ENCODE measurements at places on chromosomes 7 and 10.

- no peak for DNase-seq
Observed at GRCh38 chr10:3871424-3871996, 86.5 kb upstream of the KLF6 start.

DNA sequence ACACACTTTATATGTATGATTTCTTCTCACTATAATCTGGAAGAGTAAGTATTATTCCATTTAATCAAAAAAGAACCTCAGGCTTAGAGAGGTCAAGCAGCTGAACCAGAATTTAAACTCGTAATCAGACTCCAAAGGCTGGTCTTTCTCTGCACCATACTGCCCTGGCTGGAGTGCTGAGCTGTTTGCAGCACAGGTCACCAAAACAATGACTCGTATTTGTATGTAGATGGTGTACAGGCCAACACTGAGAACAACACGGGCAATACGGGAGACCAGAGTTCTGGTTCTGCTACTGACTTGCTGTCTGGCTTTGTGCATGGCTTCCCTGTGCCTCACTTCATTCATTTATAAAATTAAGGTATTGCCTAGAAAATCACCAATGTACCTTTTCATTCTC, 57.9 kb downstream of the CDCA7L start:
- no peak for DNase-seq

DNA sequence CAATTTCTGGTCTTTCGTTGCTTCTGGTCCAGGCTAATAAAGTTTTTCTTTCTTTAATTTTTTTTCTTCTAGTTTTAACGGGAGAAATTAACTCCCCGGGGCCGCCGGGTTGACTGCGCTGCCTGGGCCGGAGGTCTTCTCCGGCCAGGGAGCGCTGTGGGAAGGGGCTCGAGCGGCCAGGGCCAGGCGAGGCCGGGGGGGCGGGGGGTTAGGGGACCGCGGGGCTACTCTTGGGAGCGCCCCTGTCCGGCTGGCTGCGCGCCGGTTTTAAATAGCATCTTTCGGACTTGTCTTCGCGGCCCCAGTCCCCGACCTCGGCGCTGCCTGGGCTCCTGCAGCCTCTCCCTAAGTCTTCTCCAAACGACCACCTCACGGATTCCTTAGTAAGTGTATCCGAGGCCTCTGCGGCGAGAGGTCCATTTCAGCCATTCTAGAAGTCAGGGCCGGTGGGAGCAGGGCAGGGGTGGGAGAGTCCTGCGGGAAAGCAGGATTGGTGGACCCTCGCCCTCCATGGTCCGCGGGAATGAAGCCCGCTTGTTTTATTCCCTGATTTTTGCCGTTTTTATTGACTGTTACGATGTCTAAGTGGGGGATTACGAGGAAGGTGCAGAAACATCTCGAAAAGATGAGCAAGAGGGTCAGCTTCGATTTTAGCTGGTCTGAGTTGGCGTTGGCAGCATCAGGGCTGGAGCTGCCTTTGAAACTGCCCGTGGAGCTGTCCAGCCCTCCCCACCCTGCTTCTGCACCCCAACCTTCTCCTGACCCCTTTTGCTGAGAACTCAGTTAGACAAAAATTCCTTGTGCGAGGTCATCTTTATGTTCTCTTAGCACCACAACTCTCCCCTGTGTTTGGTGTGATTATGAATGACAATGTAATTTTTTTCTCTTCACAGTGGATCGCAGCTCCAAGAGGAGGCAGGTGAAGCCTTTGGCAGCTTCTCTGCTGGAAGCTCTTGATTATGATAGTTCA, 555 bp downstream of the PHF14 start:
- DNase-seq, result peak; percentile 16

DNA sequence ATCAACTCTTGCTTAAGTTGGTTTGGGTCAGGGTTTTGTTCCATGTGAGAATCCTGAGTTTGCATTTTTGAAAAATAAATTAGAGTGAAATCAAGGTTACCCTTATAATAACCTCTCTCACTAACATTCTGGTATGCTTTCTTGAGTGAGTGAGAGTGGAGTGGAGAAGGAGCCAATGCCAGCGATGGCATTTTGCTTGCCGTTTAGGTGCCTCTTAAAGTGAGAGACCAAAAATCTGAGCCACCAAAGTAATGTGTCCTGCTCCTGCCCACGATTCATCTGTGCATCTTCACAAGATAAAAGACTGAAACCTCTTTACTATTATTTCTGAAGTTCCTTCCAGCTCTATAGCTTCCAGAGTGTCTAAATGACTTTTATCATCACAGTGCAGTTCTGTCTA, 23.4 kb upstream of the XPNPEP1 start:
- no peak for DNase-seq

- DNase-seq, result no peak
Observed at GRCh38 chr10:104906112-104906511, 265.0 kb downstream of the SORCS3 start.

DNA sequence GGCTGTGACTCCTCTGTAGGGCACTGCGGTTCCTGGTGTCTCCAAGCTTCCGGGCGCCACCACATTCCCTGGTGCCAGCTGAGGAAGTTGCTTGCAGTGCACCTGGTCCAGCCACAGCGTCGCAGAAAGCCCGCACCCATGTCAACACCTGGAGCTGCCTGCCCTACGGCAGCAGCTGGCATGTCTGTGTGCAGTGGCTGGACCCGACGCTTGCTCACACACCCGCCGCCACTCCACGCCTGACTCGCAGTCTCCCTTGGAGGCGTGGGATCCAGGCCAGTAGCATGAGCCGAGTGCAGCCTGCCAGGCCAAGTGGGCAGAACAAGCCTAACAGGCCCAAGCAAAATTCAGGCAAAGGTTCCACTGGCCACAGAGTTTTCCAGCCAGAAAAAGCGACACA, 118.1 kb upstream of the PHF14 start:
- no peak for DNase-seq

GRCh38 chr7:54985426-54986330, 33.1 kb upstream of the EGFR start:
- DNase-seq, result no peak

GRCh38 chr7:114530057-114530611, 115.5 kb downstream of the FOXP2 start:
- peak; percentile 35 for DNase-seq

- peak; percentile 25 for DNase-seq
Observed at GRCh38 chr7:66921396-66921917, 432 bp downstream of the TMEM248 start.

GRCh38 chr10:125016611-125017202, 74.8 kb downstream of the ZRANB1 start:
- no peak for DNase-seq

DNA sequence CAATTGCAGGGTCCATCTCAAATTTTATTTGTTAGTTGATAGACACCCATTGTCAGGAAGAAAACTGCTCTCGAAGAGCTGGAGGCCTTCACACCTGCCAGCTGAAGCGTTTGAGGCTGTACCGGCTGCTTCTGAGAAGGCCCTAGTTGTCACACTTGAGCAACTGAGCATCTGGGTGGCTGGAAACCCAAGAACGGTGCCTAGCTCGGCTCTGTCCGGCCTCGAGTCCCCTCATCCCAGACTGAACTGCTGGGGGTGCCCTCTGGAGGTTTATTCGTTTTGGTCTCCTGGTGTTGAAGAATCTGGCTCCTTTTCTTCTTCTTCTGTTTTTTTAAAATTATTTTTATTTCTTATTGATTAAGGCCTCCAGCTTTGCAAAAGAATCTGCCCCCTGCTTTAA, 59.3 kb upstream of the EXOC6 start:
- DNase-seq, result no peak

GRCh38 chr7:49876202-49876601, 102.8 kb downstream of the VWC2 start:
- DNase-seq, result no peak

DNA sequence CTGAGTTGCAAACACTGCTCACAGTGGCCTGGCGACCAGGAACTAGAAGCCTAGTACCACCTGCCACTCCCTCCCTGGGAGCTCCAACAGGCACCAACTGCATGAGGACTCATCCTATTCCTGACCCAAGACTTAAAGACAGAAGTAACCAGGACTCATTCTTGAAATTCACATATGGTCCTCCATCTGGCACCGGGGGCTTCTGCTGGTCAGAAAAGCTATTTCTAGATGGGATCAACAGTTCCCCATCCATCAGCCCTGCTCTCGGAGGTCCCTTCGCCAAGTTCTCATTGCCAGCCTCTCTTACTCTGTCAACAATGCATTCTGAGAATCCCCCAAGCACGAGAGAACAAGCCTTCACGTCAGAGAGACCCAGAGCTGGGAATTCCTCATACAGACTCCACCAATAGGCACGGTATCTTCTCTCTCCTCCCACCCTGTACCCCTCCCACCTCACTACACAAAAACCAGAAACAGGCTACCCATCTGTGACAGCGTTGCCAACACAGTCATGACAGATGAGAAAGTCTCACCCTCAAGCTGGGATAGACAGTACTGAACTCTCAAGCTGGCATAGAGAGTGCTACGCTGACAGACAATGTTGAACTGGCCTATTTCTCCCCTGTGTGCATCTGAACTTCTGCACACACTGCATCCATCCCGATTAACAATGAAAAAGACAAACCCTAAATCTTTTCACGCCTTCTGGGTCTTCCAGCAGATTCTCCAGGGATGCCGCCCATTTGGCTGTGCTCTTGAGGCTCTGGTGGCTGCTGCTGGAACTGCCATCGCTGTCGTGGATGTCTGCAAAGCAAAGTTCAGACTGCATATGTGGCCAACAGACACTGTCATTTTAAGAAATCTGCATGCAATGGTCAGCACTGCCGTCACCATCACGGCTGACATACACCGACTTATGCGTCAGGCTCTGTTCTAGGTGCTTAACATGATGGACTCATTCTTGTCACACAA, 15.6 kb downstream of the RGS10 start:
- peak; percentile 45 for DNase-seq

DNA sequence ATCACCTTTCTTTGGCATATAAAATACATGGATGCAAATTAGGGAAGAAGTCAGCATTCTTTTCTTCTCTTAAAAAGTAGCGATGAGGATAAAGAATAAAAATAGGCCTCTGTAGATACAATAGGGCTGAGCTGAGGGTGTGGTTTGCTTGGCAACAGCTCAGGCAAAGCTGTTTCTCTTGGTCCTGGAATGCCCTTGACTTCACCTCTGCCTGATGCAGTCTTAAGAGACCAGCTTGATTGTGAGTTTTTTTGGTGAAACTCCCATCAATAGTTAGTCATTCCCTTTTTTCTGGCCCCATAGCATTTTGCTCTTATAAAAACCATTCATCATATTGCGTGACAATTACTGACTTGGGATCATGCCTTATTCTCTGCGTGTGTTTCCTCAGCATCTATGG, 42.1 kb upstream of the MKLN1 start:
- no peak for DNase-seq

GRCh38 chr10:19908991-19909696, 92.9 kb downstream of the PLXDC2 start:
- DNase-seq, result no peak

DNA sequence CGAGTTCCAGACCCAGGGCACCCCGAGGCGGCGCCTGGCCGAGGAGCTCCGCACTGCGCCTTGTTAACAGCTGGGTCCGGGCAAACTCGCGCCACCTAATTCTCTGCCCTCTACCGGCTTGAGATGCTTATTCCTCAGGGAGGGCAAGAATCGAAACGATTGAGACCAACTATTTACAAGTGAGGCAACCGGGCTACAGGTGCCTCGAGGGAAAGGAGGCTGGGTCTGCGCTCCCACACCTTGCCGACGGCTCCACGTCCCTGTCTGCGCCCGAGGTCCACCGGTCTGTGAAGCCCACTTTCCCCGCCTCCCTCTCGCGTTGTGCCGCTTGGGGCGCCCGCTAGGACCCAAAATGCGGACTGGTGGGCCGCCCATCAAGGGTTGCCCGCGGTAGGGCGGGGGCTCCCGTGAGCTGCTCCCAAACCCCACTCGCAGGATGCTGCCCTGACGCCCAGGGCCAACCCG, 527 bp downstream of the AKR1B1 start:
- peak; percentile 81 for DNase-seq

DNA sequence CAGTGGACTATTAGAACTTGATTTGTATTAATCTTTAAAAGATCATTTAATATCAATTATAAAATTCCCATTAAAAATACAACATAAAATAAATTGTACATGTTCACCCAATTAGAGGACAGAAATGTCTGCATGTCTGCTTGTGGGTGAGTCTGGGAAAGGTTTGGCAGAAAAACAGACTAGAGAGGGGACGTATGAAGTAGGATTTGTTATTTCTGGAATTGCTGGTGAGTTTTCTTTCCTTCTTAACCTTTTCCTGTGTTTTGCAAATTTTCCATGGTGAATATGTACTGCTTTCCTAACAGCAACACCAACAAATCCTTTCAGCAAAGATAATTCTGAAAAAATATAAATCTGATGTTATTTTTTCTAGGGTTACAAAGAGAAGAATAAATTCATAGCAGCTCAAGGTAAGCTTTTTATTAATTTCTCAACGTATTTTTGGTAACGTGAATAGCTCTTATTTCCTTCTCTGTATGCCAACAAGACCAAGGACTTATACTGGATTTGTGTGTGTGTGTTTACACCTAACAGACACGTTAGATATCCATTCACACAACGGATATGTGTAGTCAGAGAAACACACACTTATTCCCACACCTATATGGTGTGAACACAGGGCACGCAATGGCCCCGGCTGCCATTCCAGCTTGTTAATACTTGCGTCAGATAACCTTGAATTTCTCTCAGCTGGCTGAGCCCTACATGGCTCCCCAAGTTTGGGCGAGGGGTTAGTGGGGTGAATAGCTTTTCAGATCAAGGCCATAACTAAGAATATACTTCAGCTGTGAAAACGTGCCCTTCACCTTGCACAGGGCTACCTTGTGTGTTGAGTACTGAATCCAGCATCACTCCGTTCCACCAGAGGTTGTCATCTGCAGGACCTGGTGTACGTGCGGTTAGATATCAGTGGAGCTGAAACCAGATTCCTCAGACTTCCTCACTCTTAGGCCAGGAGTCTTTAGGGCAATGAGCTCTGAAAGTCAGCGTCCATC, 64.6 kb downstream of the MKI67 start:
- no peak for DNase-seq

DNA sequence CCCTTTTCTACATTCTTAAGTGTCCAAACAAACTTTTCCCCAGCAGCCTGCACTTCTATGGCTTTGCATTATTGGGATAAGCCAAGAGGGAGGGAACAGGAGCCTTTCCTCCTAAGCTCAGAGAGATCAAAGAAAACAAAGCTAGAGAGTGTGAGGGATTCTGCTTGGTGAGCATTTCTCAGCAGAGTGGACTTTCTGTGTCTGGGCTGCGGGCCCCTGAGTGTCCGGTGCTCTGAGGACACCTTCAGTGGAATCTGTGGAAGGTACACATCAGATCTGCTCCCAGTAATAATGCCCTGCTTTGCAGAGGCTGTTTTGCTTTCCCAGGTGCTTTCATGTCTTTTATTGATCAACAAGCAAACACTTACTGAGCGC, 50.2 kb downstream of the KCNMA1 start:
- DNase-seq, result no peak

DNA sequence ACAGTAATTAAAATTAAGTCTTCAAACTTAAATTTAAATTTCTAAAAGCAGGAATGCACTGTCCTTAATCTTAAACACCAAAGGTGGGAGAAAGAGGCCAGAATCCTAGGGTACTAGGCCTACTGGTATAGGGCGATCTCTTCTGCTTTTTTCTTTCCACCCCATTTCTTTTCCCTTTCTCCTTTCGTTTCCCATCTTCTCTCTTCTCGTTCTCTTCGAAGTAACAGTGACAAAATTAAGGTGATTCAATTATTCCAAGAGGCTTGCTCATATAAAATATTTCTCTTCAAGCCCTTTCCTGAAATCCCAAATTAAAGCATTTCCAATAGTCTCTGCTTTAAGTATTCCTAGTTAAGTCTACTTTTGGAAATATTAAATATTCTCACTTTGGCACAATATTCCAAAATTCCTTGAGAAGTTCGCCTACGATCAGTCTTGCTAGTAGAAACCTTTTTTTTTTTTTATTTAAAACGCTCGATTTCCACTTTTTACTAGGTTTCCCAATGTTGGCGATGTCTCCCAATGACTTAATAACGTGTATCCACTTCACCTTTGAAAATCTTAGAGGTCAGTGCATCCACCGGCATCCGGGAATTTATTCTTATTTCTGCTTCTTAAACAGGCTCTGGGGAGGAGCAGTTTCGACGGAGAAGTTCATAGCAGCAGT, 765 bp upstream of the LCOR start:
- no peak for DNase-seq

Measured in HEK293T (cell line).